Common myeloid progenitor, CD34-positive (primary cell): ENCODE measurements at places on chromosomes 12 and 14.
A peak's percentile ranks its signal among the peaks of the same experiment; 100 is the strongest.

DNA sequence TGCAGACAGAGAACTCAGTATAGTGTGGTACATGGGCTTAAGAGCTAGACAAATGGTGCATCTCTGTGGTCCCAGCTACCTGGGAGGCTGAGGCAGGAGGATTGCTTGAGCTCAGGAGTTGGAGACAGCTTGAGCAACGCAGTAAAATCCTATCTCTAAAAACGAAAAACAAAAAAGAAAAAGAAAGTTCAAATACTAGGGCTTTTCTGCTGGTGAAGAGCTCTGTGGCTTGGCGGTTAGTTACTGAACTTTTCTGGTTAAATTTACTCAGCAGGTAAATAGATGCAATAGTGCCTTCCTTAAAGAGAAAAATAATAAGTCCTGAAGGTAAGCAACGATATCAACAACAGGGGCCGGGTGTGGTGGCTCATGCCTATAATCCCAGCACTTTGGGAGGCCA, 31.4 kb upstream of the RAP1B start:
- DNase-seq: no peak

DNA sequence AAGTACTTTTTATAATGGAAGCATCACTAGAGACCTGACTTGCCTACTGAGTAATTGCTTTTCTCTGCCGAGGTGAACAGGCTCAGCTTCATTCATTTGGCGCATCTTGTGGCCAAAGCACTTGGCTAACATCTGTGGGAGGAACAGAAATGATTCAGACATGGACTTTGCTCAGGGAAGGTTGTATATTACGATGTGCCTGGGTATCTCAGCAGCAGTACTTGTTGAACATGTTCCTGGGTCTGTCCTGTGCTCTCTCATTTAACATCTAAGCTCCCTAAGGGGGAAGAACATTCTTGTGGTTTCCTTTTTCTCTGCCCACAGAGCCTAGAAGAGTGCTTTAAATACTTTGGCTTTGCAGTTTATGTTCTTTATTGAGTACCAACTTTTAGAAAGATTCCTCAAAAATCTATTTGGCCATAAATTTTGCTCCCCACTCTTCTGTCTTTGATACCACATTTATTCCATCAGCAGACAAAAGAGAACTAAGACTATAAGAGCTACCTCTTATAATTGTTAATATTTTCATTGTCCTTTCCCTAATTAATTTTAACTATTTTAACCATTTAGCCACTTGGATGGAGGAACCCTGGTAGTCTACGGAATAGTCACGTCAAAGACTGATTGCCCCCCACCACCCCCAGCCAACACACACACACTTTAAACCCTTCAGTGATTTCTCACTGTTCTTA, 101.2 kb upstream of the EGLN3 start:
- no peak for DNase-seq

DNA sequence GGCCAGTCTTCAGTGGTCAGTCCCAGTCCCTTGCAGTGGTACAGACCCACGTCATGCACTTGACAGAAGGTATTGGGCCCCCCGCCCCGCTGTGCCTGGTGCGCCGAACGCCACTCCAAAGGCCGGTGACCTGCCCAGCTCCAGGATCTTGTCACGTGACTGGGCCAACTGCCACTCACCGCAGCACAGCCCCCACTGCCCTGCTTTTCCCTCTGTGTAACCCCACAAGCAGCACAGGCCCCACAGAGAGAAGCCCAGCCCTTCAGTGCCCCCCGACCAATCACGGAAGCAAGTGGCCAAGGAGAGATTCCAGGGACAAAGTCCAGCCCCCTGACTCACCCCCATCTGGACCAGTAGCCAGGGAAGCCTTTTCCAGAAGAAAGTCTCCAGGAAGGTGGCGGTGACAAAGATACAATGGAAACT, 498 bp downstream of the GPR132 start:
- DNase-seq: peak; percentile 74

- DNase-seq: peak; percentile 68
Observed at GRCh38 chr14:64671591-64671990, 32.6 kb upstream of the PLEKHG3 start.

GRCh38 chr14:92473969-92474535, 39.5 kb upstream of the RIN3 start:
- no peak for DNase-seq

DNA sequence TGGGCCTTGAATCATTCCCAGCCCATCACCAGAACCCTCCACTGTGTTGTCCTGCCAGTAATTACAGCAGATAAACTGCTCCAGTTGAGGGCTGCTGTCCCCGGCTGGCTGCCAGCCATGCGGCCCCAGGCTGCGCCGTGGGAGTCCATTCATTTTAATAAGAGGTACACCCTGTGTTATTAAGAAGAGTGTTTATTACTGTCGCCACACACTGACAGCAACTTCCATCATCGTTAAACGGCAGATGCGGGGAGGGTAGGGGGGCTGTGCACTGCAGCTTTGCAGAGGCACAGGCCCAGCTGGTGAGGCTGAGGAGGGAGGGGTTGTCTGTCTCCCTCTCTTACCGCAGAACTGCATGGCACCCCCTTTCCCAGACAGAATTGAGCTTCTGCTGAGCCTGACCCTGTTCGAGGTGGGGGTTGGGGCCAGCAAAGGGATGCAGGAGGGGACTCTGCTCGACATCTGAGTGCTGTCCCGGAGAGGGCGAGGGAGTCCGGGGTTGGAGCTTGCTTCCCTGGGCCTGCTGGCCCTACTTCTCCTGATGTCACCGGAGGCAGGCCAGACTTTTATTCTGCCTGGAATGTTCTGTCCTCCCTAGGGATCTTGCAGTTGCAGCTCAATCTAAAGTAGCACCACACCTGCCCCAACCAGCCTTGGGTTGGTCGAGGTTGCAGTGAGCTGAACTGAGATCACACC, 33.8 kb upstream of the GPATCH2L start:
- DNase-seq: no peak

GRCh38 chr14:67926821-67927220, 107.2 kb downstream of the RAD51B start:
- DNase-seq: no peak

- no peak for DNase-seq
Observed at GRCh38 chr14:47270715-47271114, 404.7 kb downstream of the MDGA2 start.

- no peak for DNase-seq
Observed at GRCh38 chr14:58807191-58807590, 169.4 kb downstream of the DACT1 start.

DNA sequence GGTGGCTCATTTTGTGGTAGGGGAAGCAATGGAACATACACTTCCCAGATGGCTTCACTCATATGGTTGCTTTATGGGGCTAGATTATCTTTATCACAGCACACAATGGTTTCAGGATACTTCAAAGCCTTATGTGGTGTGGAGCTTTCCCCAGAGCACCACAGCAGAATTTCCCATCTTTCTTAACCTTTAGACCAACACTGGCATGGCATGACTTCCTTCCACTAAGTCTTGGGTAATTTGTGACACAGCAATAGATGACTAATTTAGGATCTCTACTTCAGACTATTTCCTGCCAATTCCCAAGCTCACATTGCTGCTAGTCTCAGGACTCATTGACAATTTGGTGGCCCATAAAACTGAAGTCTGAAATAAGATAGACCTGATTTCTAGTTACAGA, 36.9 kb upstream of the DCN start:
- DNase-seq: no peak

- peak; percentile 77 for DNase-seq
Observed at GRCh38 chr12:45644541-45644940, 85.0 kb upstream of the ARID2 start.

GRCh38 chr12:72974954-72975555, 702.9 kb downstream of the TRHDE start:
- no peak for DNase-seq

- no peak for DNase-seq
Observed at GRCh38 chr14:90715993-90716392, 100.2 kb downstream of the TTC7B start.

- DNase-seq: no peak
Observed at GRCh38 chr12:118682656-118683055, 298.7 kb upstream of the SRRM4 start.

DNA sequence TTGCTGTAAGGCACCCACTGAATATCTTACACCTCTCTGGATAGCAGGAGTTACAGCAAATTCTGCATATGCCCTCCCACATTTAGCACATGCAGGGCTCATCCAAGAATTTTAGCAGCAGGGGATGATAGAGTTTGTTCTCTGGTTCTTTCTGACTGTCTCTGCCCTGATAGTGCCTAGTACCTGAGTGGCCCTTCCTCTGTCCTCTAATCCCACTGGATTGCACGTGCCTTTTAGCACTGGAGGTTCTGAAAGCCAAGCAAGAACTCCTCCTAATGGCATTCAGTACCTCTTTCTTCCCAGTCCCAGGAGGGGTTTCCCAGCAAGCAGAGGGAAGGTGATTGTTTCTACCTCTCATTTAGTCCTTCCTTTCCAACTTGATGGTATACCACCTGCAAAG, 406.4 kb downstream of the ZFP36L1 start:
- DNase-seq: no peak

GRCh38 chr12:62785941-62786559, 148.9 kb downstream of the PPM1H start:
- peak; percentile 58 for DNase-seq

- no peak for DNase-seq
Observed at GRCh38 chr14:101017209-101017608, 113.7 kb upstream of the RTL1 start.

GRCh38 chr14:58805605-58806409, 168.0 kb downstream of the DACT1 start:
- DNase-seq: no peak

DNA sequence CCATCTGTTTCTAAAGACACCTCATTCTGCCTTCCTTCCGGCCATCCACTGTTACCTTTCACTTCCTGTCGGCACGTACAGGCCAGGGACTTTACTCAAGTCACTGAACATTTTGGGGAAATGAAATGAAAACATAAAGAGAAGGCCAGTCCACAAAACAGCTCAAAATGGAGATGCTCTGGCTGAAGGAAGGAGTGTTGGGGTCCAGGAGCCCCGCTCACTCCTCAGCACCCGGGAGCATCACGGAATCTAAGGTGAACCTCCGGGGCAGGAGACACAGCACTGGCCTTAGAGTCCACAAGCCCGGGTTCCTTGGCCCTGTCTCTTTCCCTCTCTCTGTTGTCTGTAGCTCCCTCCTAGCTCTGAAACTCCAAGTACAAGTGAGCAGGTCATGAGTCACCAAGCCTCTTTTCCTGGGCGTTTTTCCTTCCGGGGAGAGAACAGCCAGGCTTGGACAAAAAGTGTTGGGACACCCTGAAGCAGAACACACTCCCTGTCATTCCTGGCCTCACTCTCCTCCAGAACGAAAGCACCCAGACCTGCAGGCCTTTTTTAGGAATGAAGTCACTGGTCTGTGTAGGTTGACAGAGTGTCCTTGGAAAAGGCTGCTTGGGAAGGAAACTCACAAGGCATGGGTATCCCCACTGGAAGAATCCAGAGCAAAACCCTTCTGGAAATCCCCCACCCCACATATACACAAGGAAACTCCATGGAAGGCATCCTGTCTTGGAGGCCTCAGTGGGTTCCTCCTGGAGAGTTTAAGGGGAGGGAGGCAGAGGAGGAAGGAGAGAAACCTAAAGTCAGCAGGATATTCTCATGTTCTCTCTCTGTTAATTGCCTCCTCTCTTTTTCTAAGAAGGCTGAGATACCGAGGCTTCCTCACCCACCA, 245.3 kb downstream of the ZFP36L1 start:
- DNase-seq: no peak

DNA sequence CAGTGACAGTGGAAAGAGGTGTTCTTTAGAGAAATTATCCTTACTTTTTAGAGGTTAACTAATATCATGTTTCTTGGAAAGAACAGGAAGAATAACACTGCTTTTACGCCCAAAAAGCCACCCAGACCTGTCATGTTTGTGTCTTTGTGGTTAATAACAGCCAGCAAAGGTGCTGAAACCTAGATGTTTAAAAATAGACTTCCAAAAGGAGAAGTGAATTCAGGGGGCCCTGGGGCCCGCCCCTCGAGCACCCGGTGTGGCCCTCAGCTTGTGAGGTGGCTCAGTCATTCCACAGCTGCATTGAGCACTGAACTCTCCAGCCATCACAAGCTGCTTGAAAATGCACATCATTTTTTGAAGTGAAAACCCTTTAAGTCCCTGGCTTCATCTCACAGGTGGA, 20.8 kb upstream of the AMN start:
- DNase-seq: peak; percentile 84

DNA sequence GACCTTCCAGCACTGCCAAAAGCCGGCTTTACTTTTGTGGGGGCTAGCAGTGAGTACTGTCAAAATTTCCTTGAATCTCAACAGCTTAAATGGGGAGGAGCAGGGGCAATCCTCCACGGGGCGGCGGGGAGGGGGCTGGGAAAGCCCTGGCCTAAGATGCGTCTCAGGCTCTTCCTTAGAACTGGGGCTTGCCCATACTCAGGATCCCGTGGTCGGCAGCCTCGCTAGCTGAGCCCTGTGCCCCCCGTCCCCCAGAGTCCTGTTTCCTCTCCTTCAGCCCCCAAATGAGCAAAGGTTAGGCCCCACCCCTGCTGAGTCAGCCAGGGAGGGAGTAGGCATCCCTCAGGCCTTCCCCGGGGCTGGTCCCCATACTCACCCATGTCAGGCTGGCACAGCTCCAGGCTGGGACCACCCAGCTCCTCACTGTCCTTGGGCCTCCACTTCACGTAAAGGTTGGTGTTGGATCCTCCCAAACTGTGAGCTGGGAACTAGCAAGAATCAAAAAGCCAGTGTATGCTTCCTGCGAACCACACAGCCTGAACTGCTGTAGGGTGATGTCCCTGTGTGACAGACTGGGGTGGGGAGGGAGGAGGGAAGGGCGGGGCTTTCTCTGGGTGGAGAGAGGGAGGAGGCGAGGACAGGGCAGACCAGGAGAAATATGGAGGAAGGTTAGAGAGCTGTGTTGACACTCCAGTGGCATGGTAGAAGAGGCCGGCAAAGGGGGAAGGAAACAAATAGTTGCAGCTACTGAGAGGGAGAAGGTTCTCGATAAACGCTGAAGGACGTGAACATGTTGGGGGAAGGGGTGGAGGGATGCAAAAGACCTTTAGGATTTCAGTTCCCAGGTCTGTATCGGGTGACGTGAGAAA, 5.9 kb upstream of the BAZ2A start:
- peak; percentile 90 for DNase-seq

DNA sequence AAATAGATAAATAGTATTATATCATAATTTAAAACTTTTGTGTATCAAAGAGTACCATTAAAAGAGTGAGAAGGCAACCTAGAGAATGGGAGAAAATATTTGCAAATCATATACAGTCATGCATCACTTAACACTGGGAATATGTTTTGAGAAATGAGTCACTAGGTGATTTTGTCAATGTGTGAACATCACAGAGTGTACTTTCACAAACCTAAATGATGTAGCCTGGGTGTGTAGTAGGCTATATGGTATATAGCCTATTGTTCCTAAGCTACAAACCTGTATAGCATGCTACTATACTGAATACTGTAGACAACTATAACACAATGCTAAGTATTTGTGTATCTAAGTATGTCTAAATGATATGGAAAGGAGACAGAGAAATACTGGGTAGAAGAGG, 48.0 kb upstream of the ARID2 start:
- no peak for DNase-seq
